ENCODE measurements at places on chromosomes 5 and 9.

DNA sequence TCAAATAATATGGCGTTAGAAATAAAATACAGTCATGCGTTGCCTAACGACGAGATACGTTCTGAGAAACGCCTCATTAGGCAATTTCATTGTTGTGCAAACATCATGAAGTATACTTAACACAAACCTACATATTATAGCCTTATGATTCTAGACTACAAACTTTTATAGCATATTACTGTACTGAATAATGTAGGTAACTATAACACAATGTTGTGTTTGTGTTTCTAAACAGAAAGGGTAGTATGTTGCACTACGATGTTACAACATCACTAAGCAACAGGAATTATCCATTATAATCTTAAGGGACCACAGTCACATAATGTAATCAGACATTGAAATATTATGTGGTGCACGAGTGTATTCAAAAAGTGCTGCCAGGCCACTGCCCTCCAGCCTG lies 3.0 kb upstream of the SMC2 start:
- DNase-seq, result no peak

- DNase-seq, result no peak
Measured at GRCh38 chr5:43236653-43237355, 44.8 kb downstream of the NIM1K start.

DNA sequence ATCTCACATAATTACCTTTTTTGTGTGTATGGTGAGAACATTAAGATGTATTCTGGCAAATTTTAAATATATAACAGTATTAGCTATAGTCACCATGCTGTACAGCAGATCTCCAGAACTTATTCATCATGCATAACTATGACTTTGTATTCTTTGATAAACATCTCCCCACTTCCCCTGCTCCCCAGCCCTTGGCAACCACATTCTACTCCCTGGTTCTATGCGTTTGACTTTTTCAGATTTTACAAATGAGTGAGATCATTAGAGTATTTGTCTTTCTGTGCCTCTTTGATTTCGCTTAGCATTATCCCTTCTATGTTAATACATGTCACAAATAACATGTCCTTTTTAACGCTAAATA lies 49.4 kb downstream of the SMC2 start:
- DNase-seq, result no peak

DNA sequence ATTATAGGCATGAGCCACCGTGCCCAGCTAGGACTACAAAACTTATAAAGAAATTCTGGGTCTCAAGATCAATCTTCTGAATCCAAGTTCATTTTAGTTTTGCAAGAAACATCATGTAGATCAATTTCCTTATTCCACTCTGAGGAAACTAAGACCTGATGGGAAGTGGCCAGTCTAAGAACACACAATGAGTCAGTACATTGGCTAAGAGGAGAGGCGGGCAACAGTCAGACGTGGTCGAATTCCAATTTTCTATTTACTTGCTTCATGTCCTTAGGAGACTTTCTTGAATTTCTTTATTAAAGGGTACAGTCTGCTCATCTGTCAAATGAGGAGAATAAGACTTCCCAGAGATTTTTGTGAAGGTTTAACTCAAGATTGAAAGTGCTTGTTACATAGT lies 432.1 kb upstream of the BRINP1 start:
- no peak for DNase-seq

- no peak for DNase-seq
Measured at GRCh38 chr5:147310059-147310704, 75.4 kb downstream of the STK32A start.

DNA sequence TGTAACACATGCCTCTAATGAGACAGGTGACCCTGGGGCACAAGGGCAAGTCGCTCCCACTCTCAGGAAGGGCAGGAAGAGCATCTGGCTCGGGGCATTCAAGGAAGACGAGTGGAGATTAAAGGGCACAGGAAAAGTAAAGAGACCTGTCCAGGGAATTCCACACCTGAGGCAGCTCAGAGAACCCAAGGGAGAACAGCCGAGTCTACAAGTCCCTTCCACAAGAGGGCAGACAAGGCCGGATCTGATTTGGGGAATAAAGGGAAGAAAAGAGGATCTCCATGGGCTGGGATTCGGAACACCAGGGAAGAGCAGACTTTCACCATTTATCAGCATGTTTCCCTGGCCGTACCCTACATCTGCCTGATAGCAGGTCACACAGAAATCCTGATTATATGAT lies 28.1 kb downstream of the GPX3 start:
- DNase-seq, result no peak

All from NCI-H1694 (cell line).